Psoas muscle (tissue), 8 donors: ENCODE measurements at places on chromosomes 12 and 14. TPM values are rescaled to one million over a fixed set of nuclear protein-coding genes. Genes with fewer than 3 reads are reported as not detected.

DNA sequence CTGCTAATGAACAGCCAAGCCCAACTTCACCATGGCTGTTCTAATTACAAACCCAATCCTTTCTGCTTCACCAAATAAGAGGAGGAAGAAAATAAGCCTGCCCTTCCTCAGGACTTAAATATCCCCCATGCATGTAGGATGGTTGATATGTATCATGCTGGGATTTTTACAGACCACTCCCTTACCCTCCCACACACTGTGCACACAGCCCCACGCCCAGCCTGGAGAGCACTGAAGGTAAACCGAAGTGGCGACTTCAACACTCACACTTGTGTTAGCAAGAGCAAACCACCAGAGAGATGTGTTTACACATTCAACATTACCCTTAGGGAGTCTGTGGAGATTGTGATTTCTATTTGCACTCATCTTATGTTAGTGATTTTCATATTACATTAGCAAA is 241.2 kb downstream of the EGLN3 start:
- DNase-seq: no peak

- no peak for DNase-seq
Measured at GRCh38 chr12:71636704-71637115, 26.9 kb downstream of the ZFC3H1 start.

DNA sequence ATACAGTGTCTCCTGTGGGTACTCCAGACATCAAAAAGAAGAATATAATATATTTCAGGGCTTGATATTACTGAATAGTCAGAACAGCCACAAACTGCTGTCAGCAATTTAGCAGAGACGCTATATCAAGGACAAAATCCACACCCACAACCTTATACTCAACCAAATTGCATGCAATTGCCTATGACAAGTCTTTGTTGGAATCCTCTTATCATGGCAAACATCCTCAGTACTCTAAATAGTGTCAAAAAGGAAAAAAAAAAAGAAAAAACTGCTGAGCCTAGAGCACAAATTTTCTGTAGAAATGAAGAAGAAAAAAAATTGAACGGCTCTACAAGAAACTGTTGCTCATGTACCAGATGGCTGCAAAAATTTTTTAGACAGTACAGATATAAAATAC is 485.7 kb downstream of the TMTC2 start:
- no peak for DNase-seq

DNA sequence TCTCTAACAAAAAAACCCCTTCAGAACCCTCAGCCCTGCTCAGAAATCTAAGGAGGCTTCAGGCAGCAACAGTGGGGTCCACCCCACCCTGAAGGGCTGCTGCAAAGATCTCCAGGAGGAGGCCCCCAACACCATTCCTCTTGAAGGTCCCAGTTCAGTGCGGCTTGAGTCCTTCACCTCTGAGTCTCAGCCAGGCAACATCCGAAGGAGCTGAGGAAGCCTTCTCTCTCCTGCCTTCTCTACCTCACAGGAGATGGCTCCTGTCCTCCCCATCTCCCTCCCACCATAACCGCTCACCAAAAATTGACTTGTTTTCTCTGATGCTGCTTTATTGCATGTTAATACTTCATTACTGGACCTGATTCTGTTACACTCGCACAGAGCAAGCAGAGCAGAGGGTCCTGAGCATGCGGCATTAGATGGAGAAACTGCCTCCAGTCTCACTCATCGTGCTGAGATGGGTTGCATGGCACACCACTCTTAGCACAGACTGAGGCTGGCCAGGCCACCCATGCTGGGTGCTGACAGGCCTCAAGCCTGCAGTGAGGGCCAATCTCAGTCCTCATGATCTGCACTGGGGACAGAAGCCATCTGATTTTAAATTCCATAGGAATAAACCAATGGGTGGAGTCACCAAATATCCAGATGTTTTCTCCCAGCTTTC is 224.8 kb downstream of the CACNA1C start:
- no peak for DNase-seq

KERA gene
- total RNA-seq: 0.17 TPM

TMEM63C gene
- total RNA-seq: 0.58 TPM

- DNase-seq: no peak
Measured at GRCh38 chr14:22084393-22085281, 411.0 kb upstream of the OR4E1 start.

C14orf132 gene
- total RNA-seq: 2.0 TPM

DNAH10 gene
- not detected for total RNA-seq

- no peak for DNase-seq
Measured at GRCh38 chr12:111174251-111174960, 194.5 kb downstream of the PHETA1 start.
